ENCODE measurements at places on chromosomes 11 and 22.

DNA sequence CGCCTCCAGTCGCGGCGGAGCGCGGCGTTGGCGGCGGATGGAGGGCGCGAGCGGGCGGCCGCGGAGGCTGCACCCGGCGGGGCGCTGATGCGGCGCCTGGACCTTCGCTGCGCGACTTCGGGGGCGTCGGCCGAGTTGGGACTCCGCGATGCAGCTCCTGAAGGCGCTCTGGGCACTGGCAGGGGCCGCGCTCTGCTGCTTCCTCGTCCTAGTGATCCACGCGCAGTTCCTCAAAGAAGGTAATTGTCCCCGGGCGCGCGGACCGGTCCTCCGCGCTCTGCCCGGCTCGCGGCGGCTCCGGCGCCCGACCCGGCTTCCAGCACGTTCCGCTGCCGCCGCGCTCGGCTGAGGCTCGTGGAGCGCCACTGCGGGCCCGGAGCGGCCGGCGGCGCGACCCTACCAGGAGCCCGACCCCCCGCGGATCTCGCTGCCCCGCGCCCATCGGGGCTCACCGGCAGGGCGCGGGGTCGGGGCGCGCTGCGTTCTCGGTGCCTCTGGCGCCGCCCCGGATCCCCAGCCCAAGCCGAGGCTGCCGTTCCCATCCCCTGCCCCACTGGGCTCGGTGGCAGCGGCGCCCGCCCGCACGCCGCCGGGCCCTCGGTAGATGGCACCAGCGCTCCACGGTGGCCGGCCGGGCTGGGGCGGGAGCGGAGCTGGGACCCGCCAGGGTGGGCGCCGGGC is 1251.2 kb downstream of the BRD1 start:
- DNase-seq: peak; percentile 48

DNA sequence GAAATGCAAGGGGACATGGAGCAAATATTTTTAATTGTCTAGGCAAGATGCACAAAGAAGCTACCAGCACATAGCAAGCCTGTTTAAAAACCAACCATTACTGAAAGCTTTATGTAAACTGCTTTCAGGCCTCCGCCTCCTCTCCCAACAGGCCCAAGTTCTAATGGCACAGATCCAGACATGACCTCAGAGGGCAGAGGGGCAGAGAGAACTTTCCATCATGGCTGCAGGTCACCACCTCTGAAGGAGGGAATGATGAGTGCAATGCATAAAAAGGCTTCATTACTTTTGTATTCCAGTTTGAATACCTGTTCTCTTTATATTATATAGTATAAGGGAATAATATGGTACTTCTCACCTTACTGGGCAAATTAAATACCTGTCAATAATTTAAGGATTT is 15.2 kb downstream of the DDX17 start:
- DNase-seq: peak; percentile 43

GRCh38 chr11:16356761-16357393 is 531 bp upstream of the SOX6 start:
- DNase-seq: peak; percentile 81

GRCh38 chr22:19228179-19228578 is 49.6 kb upstream of the SLC25A1 start:
- DNase-seq: no peak

GRCh38 chr11:70109006-70109405 is 30.9 kb downstream of the ANO1 start:
- DNase-seq: peak; percentile 97

DNA sequence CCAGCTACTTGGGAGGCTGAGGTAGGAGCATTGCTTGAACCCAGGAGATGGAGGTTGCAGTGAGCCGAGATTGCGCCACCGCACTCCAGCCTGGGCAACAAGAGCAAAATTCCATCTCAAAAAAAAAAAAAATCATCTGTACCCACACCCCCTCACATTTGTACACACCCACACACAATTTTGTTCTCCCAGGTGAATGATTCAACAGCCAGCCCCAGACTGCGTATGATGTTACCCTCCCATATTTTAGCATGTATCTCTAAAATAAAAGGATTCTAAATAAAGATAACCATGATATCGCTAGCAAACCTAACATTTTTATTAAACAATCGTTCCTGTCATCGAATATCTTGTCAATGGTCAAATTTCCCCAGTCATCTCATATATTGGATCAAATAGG is 65.8 kb downstream of the BRD1 start:
- no peak for DNase-seq

- DNase-seq: no peak
These were observed 84.6 kb downstream of the MYEOV start for GRCh38 chr11:69378303-69379141.

DNA sequence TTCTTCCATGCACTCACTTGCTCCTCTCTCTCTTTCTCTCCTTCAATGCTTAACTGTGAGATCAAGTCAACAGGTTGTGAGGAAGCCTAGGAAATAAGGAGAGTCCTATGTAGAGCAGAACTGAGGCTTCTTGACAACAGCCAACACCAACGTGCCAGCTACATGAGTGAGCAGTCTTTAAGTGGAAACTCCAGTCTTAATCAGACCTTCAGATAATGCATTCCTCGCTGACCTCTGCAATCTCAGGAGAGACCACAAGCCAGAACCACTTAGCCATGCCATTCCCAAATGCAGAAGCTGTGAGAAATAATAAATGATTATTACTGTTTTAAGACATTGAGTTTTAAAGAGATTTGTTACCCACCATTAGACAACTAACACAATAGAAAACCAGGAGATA is 6.1 kb upstream of the TEAD1 start:
- no peak for DNase-seq

GRCh38 chr11:60378354-60378753 is at the start of gene MS4A7:
MS4A7 (plus strand) TSS chr11:60378532; CDS start chr11:60383142, 4,610 bp downstream.
- no peak for DNase-seq

DNA sequence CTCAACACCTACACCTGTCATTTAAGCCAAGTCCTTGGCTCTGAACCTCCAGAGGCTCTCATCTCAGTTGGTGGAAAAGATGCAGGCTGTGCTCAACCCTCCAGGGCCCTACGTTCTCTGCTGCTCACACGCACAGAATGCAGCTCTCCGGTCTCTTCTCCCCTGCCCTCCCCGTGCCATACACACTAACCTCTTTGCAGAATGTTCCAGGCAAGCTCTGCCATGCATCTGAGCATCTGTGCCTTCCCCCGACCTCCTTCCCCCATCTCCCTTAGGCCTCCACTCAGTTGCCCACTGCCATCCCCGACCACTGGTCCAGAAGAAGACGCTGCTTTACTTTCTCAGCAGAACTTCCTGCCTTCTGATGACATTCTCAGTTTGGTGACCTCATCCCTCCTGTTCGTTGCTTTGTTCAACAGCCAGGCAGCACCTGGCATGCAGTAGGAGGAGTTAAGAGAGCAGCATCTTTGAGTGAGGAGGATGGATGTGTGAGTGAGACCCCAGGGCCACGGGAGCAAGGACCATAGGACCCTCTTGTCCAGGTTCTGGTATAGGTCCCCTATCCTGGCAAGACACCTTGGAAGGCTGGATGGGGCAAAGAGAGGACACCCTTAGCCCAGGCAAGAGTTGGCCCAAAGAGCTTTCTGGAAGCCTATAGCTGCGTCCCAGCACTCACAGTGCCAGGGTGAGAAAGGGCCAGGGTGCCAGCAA is 598.0 kb downstream of the BRD1 start:
- no peak for DNase-seq

- peak; percentile 86 for DNase-seq
These were observed at the start of gene RIN1 for GRCh38 chr11:66336234-66337102. RIN1 (minus strand) TSS chr11:66336434; CDS start chr11:66336402, 32 bp downstream.

DNA sequence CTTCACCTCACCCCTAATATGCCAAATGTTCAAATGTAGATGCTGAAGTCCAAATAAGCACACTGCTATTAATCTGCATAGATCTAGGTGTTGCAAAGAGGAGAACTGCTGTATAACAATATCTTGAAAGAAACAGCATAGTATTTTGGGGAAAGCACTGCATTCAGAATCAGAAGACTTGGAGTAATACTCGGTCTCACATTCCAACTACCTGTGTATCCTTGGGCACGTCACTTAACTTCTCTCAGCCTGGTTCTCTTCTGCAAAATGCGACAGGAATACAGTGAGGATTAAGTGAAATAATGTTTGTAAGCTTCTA is 332 bp upstream of the HMGXB4 start:
- no peak for DNase-seq

DNA sequence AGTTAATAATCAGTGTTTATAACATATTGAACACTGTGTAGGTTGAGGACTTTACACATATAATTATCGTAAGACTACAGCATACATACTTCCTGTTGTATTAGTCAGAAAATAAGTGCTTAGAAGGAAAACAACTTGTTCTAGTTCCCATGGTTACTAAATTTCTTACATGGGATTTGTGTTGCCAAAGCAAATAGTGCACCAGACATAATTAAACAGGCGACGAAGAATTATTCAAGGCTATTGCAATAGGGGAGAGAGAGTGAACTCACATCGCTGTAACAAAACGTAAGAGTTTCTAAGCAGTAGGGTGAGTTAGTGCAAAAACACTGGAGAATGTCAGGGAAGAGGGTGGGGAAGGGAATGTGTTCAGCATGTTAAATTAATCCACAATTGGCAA is 347.8 kb downstream of the CNTN5 start:
- DNase-seq: peak; percentile 4

GRCh38 chr11:114076921-114077331 is 17.4 kb downstream of the ZBTB16 start:
- no peak for DNase-seq

- DNase-seq: no peak
These were observed 113.5 kb downstream of the MN1 start for GRCh38 chr22:27687984-27688545.

- DNase-seq: no peak
These were observed 5.4 kb downstream of the TBC1D10C start for GRCh38 chr11:67409261-67409666.

DNA sequence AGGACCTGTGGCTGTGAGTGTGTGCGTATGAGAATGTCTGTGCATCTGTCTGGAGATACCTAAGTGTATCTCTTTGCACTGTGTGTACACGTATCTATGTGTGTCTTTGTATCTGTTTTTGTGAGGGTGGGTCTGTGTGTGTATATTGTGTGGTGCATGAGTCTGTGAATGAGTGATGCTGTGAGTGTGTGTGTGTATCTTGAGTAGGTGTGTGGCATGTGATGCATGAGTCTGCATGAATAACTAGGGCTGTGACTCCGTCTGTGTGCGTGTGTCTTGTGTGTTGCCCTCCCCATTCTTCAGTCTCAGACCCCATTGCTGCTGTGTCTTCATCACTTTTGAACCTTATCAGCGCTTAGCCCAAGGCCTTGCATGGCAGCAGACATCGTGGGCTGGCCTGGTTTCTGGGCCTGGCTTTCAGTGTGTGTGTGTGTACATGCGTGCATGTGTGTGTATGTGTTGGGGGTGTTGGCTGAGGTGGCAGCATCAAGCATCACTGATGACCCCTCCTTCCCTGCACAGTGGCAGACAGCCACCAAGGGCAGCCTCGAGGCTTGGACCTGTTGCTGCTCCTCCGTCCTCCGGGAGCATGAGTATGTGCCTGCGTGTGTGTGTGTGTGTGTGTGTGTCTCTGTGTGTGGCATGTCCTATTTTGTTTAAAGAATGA is 1.4 kb downstream of the SGSM1 start:
- DNase-seq: peak; percentile 14

DNA sequence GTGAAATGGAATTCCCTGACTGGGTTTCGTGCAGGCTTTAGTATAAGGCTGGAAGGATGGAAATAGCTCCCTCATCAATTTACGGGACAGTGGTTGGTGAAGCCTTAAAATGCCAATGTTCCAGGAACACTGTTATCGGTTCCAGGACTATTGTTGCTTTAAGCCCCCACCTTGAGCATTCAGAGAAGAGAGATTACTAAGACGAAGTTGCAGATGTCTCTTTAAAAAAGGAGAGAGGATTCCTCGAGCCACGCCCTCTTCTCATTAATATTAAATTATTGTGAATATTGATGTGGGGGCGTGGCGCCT is 195 bp upstream of the CREB3L1 start:
- peak; percentile 83 for DNase-seq

DNA sequence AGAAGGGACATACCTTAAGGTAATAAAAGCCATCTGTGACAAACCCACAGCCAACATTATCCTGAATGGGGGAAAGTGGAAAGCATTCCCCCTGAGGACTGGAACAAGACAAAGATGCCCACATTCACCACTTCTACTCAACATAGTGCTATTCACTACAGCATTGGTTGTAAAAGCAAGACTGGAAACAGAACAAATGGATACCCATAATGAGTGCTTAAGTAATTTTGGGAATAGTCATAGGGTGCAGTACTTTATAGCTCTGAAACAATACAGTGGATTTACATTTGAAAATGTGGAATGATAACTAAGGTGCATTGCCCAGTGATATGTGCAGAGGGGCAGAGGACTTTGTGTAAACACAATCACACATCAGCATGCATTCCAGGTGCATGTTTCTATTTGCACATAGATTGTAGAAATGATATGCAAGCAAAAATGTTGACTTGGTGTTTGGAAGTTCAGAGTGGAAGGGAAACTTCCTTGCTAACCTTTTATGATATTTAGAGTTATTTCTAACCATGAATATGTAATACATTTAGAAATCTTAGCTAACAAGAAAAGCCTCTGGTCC is 112.3 kb downstream of the IGLL1 start:
- DNase-seq: no peak

- no peak for DNase-seq
These were observed 55.2 kb downstream of the CABIN1 start for GRCh38 chr22:24066260-24066659.

- DNase-seq: no peak
These were observed 60.4 kb upstream of the ZBED5 start for GRCh38 chr11:10918275-10918674.

DNA sequence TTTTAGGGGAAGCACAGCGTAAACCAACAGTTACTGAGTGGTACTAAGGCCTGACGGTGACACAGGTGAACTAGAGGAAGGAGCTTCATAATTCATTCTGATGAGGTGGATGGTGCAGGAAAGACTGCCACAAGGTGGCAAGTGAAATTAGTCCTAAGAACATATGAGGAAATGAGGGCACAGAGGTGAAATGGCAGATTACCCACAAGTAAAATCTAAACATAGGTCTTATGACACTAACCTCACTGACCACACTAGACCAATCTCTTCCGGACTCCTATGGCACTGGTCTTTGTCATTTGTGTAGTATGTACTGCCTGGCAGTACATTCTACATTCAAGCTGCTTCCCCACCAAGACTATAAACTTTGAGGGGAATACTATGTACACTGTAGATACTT is 20.2 kb downstream of the GAB2 start:
- DNase-seq: no peak

GRCh38 chr22:49460592-49461281 is 366.9 kb downstream of the BRD1 start:
- peak; percentile 21 for DNase-seq

DNA sequence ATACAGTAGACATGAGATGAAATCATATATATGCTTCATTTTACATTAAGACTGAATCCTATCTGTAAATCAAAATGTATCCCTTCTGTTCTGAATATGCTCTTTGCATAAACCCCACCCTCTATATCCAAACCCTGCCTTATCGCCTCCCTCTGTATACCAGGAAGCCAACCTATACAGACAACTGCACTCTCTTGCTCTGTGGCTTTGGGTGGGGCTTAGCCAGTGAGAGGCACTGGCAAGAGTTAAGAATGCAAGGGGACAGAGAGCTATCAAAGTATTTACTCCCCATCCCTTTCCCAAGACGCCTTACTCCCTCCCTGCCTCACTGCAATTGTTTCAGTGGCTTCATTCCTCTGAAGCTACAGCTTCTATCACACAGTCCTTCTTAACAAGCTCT is 309.8 kb downstream of the TTC28 start:
- DNase-seq: no peak

GRCh38 chr11:32566517-32566916 is 17.1 kb upstream of the EIF3M start:
- no peak for DNase-seq
